ENCODE measurements at places on chromosomes 5 and 9. TPM values are rescaled to one million over a fixed set of nuclear protein-coding genes. Genes with fewer than 3 reads are reported as not detected.

SUSD3 gene
- total RNA-seq: 13.2 TPM

ADCY2 gene
- total RNA-seq: 165 TPM

ST8SIA4 gene
- 1.3 TPM for total RNA-seq

SHC3 gene
- 4.2 TPM for total RNA-seq

IFNK gene
- not detected for total RNA-seq

HAPLN1 gene
- 9.4 TPM for total RNA-seq

RNF183 gene
- total RNA-seq: 0.17 TPM

HNRNPA0 gene
- total RNA-seq: 66.6 TPM

MTX3 gene
- 33.6 TPM for total RNA-seq

- H3K4me1 ChIP-seq: peaks cover 56% of the 10 kb centered on the region
- no peak overlapping the region for H3K4me3 ChIP-seq
- DNase-seq: no peak
- no peak overlapping the region for H3K27ac ChIP-seq
- H3K36me3 ChIP-seq: no peaks in the 10 kb centered on the region
Measured at GRCh38 chr5:65263321-65263720, 218.4 kb downstream of the ADAMTS6 start.

- peaks cover 4% of the 10 kb centered on the region for H3K36me3 ChIP-seq
- H3K27me3 ChIP-seq: peaks cover 4% of the 10 kb centered on the region
- H3K27ac ChIP-seq: no peak overlapping the region
- no peak overlapping the region for H3K4me3 ChIP-seq
Measured at GRCh38 chr5:153080940-153081339, 409.5 kb upstream of the GRIA1 start.

DNA sequence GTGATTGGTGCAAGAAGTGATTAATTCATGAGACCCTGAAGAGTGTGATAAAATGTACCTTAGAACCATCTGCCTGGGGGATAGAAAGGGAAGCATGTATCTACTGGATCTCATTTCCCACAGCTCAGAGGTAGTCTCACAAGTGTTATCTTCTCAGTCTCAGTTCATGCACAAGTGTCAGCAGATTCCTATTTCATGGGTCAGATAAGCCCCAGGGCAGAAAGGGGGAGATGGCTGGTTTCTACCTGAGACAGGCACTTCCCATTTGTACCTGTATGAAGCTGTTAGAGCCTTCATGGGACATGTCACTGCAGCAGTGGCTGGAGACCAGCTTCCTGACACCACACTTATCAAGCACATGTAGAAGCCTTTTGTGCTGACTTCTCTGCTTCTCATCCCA, 45.6 kb upstream of the SMIM15 start:
- peaks cover 4% of the 10 kb centered on the region for H3K27me3 ChIP-seq
- H3K36me3 ChIP-seq: peaks cover 44% of the 10 kb centered on the region
- H3K4me3 ChIP-seq: no peak overlapping the region
- H3K4me1 ChIP-seq: no peaks in the 10 kb centered on the region

GRCh38 chr5:67262206-67262605, 65.6 kb upstream of the CD180 start:
- no peaks in the 10 kb centered on the region for H3K4me1 ChIP-seq
- no peaks in the 10 kb centered on the region for H3K36me3 ChIP-seq
- no peak for DNase-seq
- H3K4me3 ChIP-seq: no peak overlapping the region
- no peak overlapping the region for H3K27ac ChIP-seq
- H3K27me3 ChIP-seq: no peaks in the 10 kb centered on the region

GRCh38 chr9:71796100-71796767, 27.9 kb upstream of the CEMIP2 start:
- DNase-seq: no peak
- H3K36me3 ChIP-seq: no peaks in the 10 kb centered on the region
- H3K27me3 ChIP-seq: no peaks in the 10 kb centered on the region
- H3K27ac ChIP-seq: no peak overlapping the region

DNA sequence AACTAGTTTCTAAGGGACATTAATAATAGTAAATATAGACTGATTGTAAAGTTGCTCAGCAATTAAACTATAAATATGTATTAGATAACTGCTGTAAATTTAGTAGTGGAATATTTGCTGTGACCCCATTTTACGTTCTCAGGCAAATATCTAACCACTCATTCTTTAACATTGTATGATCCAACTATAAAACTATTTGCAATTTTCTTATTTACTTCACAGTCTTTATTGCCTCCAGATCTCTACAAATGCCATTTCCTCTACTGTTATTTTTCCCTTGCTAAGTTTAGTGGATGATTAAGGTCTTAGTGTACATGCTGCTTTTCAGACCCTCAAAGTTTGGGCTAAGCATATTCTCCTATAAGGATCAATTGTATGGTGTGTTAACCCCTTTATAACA, 526.2 kb upstream of the ST8SIA4 start:
- no peak for DNase-seq
- no peak overlapping the region for H3K27ac ChIP-seq
- H3K4me1 ChIP-seq: no peaks in the 10 kb centered on the region
- no peaks in the 10 kb centered on the region for H3K36me3 ChIP-seq

GRCh38 chr9:93682155-93682968, 106.0 kb downstream of the PHF2 start:
- no peaks in the 10 kb centered on the region for H3K27me3 ChIP-seq
- peaks cover 3% of the 10 kb centered on the region for H3K4me1 ChIP-seq
- DNase-seq: peak; percentile 94
- H3K4me3 ChIP-seq: no peak overlapping the region
- H3K27ac ChIP-seq: 0 out of 2 replicates have a peak overlapping the region, but pooled peaks have one; percentile 21
- peaks cover 2% of the 10 kb centered on the region for H3K36me3 ChIP-seq

DNA sequence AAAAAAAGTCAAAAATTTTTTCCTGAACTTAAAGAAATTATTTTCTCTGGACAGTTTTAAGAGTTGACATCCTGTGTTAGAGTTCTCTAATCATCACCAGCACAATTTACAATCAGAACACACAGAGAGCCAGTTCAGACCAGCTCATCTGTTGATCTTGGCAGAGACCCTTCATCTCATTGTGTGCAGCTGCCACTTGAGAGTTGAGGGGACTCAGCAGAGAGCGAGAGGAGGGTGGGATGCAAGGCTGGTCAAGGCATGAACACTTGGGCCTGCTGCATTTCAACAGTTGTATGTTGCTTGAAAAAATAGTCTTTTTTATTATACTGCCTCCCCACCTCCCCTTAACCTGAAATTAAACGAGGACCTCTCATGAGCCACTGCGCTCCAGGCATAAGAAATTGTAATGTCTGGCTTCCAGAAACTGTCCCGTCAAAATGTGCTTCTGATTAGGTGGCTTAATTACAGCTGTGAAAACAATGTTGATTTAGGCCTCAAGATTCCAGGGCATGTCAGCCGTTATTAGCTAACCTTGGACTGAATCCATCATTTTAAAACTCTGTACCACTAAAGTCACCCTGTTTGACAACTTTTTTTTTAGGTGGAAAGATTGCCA, 383.6 kb downstream of the CCDC171 start:
- H3K36me3 ChIP-seq: no peaks in the 10 kb centered on the region
- peaks cover 4% of the 10 kb centered on the region for H3K4me1 ChIP-seq
- H3K4me3 ChIP-seq: no peak overlapping the region

- no peaks in the 10 kb centered on the region for H3K27me3 ChIP-seq
- H3K4me1 ChIP-seq: peaks cover 58% of the 10 kb centered on the region
- no peak overlapping the region for H3K4me3 ChIP-seq
Measured at GRCh38 chr9:69190086-69190862, 16.2 kb downstream of the TJP2 start.

GRCh38 chr5:134019636-134020035, 14.9 kb upstream of the VDAC1 start:
- H3K27ac ChIP-seq: no peak overlapping the region
- no peaks in the 10 kb centered on the region for H3K36me3 ChIP-seq
- H3K4me1 ChIP-seq: peaks cover 10% of the 10 kb centered on the region
- DNase-seq: no peak

DNA sequence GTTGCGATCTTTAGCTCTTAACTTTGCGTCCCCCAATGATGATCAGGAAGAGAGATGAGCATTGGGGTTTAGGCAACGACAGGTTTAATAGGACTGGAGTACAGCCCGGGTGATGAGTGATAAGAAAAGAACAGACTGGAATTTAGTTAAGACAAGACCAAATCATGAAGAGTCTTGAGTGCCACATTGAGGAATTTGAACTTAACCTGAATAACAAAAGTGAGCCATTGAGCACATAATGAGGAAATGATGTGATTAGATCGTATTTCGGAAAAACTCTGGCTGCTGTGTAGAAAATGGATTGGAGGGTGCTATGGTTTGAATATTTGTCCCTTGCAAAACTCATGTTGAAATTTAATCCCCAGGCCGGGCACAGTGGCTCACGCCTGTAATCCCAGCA, 83.2 kb upstream of the MELK start:
- peaks cover 48% of the 10 kb centered on the region for H3K4me1 ChIP-seq
- H3K27me3 ChIP-seq: no peaks in the 10 kb centered on the region
- H3K36me3 ChIP-seq: no peaks in the 10 kb centered on the region

- no peak overlapping the region for H3K4me3 ChIP-seq
- no peaks in the 10 kb centered on the region for H3K27me3 ChIP-seq
- H3K4me1 ChIP-seq: no peaks in the 10 kb centered on the region
Measured at GRCh38 chr5:37869216-37869615, 29.4 kb upstream of the GDNF start.

GRCh38 chr5:137220523-137220927, 278.6 kb downstream of the SPOCK1 start:
- no peak overlapping the region for H3K27ac ChIP-seq
- H3K36me3 ChIP-seq: no peaks in the 10 kb centered on the region
- no peak for DNase-seq

GRCh38 chr9:82492274-82492673, 503.7 kb downstream of the SPATA31D1 start:
- no peaks in the 10 kb centered on the region for H3K27me3 ChIP-seq
- DNase-seq: no peak
- no peak overlapping the region for H3K27ac ChIP-seq
- H3K4me3 ChIP-seq: no peak overlapping the region
- peaks cover 17% of the 10 kb centered on the region for H3K4me1 ChIP-seq
- no peaks in the 10 kb centered on the region for H3K36me3 ChIP-seq

DNA sequence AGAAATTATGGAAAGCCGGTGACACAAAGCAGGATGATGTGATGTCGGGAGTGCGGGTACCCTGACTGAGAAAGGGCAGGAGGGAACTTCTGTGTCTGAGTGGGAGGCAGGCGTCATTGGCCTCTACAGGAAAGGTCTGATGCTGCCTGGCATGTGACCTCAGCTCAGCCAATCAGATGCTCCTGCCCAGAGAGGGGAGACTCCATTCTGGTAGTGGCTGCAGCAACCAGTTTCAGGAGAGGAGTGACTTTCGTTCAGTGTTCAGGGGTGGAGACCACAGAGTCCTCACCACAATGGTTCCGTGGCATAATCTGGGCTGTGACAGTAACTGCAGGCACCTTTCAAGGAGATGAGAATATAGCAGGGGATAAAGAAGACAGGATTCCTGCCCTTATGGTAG, 6.7 kb upstream of the SFXN1 start:
- no peaks in the 10 kb centered on the region for H3K36me3 ChIP-seq
- DNase-seq: no peak
- peaks cover 16% of the 10 kb centered on the region for H3K27me3 ChIP-seq
- H3K27ac ChIP-seq: no peak overlapping the region
- peaks cover 2% of the 10 kb centered on the region for H3K4me1 ChIP-seq

GRCh38 chr9:1129382-1129781, 79.2 kb downstream of the DMRT2 start:
- H3K27ac ChIP-seq: no peak overlapping the region
- peaks cover 24% of the 10 kb centered on the region for H3K4me1 ChIP-seq
- H3K27me3 ChIP-seq: peaks cover 37% of the 10 kb centered on the region
- peaks cover 8% of the 10 kb centered on the region for H3K36me3 ChIP-seq
- DNase-seq: no peak

DNA sequence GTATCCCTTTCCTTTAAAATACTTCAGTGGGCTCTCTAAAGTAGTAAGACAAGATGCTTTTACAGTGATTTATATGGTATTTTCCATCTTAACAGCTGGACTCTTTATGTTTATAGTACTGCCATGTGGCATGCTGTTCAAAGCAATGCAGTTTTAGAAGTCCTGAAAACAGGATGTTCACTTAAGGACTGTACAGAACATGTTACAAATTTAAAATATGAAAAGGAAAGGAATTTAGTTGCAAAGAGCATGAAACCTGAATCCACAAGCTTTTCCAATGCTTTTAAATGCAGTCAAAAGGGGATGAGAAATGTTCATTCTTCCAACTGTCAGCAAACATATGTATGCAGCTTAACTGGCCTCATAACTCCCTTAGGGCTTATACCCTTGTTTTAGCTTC, 580.2 kb downstream of the EFNA5 start:
- H3K4me3 ChIP-seq: no peak overlapping the region
- DNase-seq: no peak
- H3K27me3 ChIP-seq: no peaks in the 10 kb centered on the region
- no peak overlapping the region for H3K27ac ChIP-seq
- H3K36me3 ChIP-seq: peaks cover 20% of the 10 kb centered on the region

GRCh38 chr5:167899490-167900070, 391.9 kb upstream of the WWC1 start:
- no peak for DNase-seq
- H3K4me1 ChIP-seq: peaks cover 58% of the 10 kb centered on the region
- no peaks in the 10 kb centered on the region for H3K36me3 ChIP-seq
- no peak overlapping the region for H3K4me3 ChIP-seq
- no peak overlapping the region for H3K27ac ChIP-seq

GRCh38 chr9:90854637-90855175, 53.1 kb downstream of the SYK start:
- no peaks in the 10 kb centered on the region for H3K36me3 ChIP-seq
- no peaks in the 10 kb centered on the region for H3K4me1 ChIP-seq
- no peaks in the 10 kb centered on the region for H3K27me3 ChIP-seq
- DNase-seq: no peak

GRCh38 chr9:123590499-123590898, 234.5 kb downstream of the CRB2 start:
- H3K27ac ChIP-seq: no peak overlapping the region
- no peak overlapping the region for H3K4me3 ChIP-seq
- peaks cover 30% of the 10 kb centered on the region for H3K4me1 ChIP-seq
- DNase-seq: no peak
- peaks cover 22% of the 10 kb centered on the region for H3K36me3 ChIP-seq

- peaks cover 8% of the 10 kb centered on the region for H3K27me3 ChIP-seq
- DNase-seq: no peak
- H3K4me1 ChIP-seq: peaks cover 20% of the 10 kb centered on the region
- no peaks in the 10 kb centered on the region for H3K36me3 ChIP-seq
Measured at GRCh38 chr9:135415586-135415985, 64.0 kb upstream of the PPP1R26 start.

DNA sequence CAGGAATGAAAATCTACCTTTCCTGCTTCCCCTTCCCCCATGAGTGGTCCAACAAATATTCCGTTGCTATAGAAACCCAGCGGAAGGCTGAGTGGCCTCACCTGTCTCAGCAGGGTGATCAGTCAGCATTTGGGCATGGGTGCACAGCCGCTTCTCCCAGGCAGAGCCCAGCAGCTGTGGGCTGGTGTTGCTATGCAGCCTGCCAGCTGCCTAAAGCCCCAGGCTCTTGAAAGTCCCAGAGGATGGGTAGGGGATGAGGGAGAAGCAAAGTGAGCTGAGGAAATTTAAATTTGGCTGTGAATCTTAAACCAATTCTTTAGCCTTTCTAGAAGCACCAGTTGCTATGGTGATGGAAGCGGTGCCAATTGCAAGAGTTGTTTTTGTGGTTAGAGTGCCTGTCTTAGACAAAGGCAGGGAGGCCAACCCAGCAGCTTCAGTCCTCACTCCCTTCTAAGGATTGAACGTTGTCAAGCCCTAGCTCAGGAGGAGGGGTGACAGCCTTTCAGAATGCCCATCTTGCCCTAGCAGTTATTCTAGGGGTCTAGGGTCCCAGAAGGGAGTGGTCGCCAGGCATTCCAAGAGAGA, 151.5 kb upstream of the PITX1 start:
- H3K27me3 ChIP-seq: peaks cover 11% of the 10 kb centered on the region
- no peak for DNase-seq
- peaks cover 8% of the 10 kb centered on the region for H3K4me1 ChIP-seq
- no peak overlapping the region for H3K27ac ChIP-seq
- H3K36me3 ChIP-seq: no peaks in the 10 kb centered on the region

GRCh38 chr9:117616431-117616831, 87.8 kb upstream of the TLR4 start:
- no peaks in the 10 kb centered on the region for H3K36me3 ChIP-seq
- no peak for DNase-seq
- H3K27me3 ChIP-seq: no peaks in the 10 kb centered on the region
- peaks cover 6% of the 10 kb centered on the region for H3K4me1 ChIP-seq
- no peak overlapping the region for H3K4me3 ChIP-seq
